ENCODE measurements at places on chromosomes 13 and 19.

- no peak for DNase-seq
These were observed at the start of gene TMEM86B for GRCh38 chr19:55228403-55229031. Gene TMEM86B (minus strand): TSS chr19:55228763. CDS start chr19:55228741, 22 bp downstream.

- no peak for DNase-seq
These were observed 119.3 kb downstream of the COL4A1 start for GRCh38 chr13:110187641-110188161.

DNA sequence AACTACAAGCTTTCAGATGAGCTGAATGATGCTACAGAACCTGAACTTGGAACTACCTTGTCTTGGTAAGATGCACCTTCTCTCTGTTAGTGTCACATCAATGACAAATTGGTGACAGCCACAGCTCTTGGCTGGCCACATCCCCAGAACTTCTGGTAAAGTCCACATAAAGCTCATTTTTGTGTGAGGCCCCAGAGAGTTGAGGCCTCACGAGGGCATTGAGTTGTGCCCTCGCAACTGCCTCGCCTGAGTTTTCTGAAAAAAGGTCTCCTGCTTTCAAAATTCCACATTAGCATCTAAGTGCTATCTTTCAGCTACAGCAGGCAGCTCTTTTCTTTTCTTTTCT, 42.6 kb downstream of the MRPL57 start:
- no peak for DNase-seq

GRCh38 chr19:38693380-38694223, 46.2 kb downstream of the ACTN4 start:
- no peak for DNase-seq

GRCh38 chr19:4389511-4390016, 10.8 kb downstream of the SH3GL1 start:
- DNase-seq, result no peak

Data from GOT3 (cell line).